ENCODE measurements at places on chromosomes 4 and X.

- DNase-seq: no peak
These were observed 12.4 kb downstream of the CLCN4 start for GRCh38 chrX:10169175-10169574.

GRCh38 chrX:123311486-123311885, 127.4 kb downstream of the GRIA3 start:
- no peak for DNase-seq

DNA sequence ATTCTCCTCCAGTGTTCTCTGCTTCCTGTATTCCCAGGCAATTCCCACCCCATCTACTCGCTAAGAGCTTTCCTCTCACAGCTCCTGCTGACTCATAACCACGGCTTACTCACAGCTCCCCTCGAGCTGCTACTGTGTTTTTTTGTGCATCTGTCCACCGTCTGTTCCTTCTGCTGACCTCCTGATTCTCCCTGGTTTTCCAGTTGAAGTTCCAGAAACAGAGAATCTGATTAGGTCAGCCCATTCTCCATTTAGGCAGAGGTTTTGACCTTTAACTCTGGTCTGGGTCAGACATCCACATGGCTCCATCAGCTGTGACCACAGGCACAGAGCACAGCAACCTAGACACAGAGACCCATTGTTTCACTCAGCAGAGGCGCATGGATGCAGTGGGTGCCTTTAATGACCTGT, 5.5 kb upstream of the SMIM20 start:
- no peak for DNase-seq

DNA sequence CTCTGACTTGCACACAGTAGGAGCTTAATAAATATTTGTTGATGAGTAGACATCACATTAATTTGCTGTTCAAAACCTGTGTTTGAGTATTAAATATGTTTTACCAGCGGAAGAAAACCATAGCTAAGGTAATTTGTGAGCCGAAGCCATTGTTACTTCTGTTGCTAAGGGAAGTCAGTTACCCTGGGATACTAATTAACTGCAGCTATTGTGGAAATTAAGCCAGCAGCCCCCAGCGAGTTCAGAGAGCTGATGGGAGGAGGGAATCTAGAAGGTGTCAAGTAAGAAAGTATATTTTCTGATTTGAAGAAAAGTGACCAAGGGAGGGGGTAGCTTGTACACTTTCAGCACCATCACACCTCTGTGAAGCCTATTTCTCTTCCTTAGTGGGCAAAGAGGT, 76.7 kb upstream of the IGSF1 start:
- no peak for DNase-seq

DNA sequence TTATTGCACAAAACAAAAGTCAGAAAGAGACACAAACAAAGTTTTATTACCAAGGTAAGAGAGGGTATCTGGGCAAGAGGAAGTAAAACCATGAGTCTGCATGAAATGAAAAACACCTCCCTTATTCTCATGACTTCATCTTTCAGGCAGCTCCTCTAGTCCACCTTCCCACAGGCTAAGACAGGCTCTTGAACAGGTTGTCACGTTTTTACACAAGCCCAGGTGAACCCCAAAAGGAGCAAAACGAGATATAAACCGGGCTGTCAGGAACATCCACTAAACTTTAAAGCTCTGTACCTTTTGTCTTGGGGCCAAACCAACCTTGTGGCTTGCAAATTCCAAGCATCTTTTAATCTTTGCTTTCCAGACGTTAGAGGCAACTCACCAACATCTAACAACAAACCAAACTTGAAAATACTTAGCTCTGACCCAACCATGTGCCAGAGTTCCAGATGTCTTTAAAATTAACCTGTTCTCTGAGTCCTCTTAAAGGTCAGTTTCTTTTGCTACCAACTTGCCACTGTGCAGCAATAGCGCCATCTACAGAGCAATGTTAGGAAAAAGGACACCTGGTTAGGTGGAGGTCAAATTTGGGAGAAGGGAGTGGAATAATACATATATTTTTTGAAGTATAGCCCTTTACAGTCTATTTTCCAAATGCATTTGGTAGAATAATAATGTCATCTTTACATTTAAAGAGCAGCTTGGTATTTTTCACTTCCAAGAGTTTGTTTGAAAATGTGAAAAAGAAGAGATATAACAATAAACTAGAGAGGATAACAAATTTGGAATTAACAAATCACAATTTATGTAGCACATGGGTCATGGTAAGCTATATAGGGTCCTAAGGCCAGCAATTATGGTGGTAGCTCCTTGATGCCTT, 73.1 kb downstream of the QRFPR start:
- DNase-seq: peak; percentile 40

DNA sequence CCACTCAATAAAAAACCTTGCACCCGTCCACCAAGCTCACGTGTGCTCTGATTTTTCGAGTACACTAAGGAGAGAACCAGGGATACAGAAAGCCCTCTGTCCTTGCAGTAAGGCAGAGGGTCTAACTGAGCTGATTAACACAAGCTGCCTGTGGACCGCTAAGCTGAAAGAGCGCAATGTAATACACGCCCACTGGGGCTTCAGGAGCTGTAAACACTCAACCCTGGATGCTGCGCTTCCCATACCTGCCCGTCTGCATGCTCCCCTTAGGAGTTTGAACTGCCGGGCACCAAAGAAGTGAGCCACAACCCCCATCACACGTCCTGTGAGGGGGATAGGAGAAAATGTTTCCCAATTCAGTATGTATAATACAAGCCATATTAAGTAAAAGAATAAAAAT, 664.8 kb downstream of the PCDH18 start:
- no peak for DNase-seq

DNA sequence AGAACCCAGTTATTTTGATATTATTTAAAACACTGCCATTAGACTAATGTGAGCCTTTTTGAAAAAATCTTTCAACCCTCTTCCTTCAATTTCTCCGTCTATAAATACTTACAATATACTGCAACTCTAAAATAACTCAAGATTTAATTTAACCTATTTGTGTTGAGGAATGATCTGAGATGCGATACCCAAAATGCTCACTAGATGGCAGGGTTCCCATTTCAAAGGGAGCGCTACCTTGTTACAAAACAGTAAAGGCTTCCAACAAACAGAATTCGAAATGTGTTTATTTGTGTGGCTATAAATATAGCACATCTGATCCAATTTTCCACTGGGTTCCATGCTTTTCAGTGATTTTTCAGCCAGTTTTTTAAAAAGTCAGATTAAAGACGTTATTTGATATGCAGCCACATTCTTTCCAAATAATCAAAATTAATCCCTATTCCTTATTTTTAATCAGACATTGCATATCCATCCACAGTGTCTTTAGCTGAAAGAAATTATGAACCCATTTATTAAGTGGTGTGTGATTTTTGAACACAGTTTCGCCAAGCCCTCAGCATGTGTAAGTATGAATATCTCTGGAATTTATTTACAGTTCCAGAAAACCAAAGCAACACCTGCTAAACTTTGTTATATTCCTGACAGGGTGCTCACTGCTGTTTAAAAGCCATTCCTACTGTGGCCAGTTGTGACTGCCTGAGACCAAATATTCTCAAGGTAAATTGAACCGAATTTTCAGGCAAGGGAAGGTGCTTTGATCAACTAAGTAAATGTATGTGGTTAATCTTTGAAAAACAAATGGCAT, 668.0 kb upstream of the LCORL start:
- DNase-seq: peak; percentile 12

DNA sequence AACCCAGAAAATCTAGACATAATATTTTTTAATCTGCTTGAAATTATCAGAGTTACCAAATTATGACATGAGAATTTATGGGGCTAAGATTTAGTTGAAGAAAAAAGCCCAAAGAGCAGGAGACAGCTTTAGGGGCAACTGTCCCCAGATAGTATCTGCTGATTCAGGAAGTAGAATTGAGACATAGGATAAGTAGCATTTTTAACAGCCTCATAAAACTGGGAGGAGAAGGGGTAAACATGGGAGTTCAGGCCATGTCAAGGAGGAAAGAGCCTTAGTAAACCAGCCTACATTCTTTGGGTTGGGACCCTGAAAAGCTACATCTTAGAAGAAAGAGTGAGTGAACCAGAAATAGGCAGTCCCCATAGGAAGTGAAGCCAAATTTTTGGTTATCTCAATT, 9.7 kb upstream of the RAB28 start:
- no peak for DNase-seq

DNA sequence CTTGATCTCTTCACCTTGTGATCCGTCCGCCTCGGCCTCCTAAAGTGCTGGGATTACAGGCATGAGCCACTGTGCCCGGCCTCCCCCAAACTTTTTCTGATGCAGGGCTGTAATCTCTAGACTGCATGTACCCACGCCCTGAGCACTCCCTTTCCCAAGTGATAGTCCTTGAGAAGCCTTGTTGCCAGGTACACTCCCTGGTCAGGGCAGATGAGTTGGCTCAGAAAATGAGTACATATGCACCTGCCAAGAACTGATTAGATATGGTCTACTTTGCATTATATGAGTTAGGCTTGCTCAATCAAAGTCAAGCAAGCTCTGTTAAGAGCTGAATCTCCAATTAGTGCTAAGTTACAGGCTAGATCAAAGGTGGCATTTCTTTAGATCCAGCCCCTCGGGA, 20.3 kb downstream of the APOO start:
- no peak for DNase-seq

GRCh38 chr4:53039741-53040458, 177.8 kb downstream of the RASL11B start:
- no peak for DNase-seq

GRCh38 chr4:172040766-172041165, 227.6 kb downstream of the GALNTL6 start:
- DNase-seq: no peak

DNA sequence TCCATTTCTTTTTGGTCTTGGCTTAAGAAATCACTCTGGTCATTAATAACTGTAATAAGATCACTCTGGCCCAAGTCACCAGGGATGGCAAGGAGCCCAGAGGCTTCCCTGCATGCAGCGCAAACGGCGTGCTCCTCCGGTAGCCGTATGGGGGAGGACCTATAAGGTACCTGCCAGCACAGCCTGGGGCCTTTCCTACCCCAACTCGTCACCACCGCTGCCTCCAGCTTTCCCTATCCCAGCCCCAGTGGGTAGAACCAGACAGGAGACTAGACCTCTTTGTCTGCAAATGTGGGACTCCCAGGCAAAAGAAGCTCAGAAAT, 25.9 kb downstream of the HAND2 start:
- DNase-seq: no peak

GRCh38 chr4:169840554-169840953, 82.8 kb upstream of the HPF1 start:
- no peak for DNase-seq

- DNase-seq: no peak
These were observed 36.9 kb downstream of the MORC4 start for GRCh38 chrX:106963111-106963510.

- no peak for DNase-seq
These were observed 31.2 kb downstream of the LRBA start for GRCh38 chr4:150983851-150984250.

DNA sequence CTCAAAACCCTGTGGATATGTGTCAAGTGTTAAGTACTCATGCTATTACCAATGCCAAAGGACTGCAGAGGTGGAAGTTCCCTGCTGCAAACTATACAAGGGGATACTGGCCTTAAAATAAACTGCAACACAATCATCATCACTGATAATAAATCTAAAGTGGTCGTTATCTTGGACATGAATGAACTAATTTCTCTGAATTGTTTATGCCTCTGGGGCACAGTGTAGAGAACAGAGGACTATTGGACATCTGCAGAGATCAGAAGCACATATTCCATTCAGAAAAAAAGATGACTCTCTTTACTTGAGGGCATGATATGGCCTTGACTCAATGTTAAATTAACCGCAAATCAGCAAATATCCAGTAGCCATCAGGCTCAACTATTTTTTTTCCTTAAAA, 542.6 kb upstream of the IGFBP7 start:
- no peak for DNase-seq

- DNase-seq: no peak
These were observed 43.2 kb downstream of the SLC9A6 start for GRCh38 chrX:136028383-136028984.

- DNase-seq: no peak
These were observed 551.2 kb upstream of the PABPC5 start for GRCh38 chrX:90883479-90883878.

DNA sequence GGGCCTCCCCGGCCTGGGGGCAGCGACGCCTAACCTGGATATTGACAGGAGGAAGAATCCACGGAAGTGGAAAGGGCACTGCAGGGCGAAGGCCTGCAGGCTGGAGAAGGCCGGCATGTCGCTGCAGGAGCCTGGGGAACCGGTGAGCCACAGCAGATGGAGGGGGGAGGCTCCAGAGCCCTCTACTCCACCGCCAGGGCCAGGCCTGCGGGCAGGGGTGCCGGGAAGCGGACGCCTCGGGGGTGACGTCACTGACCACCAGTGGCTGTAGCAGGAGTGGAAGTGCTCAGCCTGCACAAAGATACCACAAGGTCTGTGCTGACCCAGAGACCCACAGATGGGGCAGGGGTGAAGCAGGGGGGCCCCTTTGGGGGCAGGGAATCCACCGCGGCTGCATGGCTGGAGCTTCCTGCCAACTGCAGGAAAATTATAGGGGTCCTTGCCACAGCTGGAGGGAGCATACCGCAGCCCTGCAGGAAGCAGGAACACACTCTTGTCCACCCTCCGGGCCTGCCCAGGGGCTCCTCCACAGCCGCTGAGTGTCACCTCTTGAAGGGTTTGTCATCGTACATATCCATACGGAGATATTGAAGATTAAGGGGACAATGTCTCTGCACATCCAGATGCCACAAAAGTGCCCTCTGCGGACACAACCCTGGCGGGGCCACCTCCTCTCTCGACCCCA, 7.6 kb upstream of the HTRA3 start:
- no peak for DNase-seq

DNA sequence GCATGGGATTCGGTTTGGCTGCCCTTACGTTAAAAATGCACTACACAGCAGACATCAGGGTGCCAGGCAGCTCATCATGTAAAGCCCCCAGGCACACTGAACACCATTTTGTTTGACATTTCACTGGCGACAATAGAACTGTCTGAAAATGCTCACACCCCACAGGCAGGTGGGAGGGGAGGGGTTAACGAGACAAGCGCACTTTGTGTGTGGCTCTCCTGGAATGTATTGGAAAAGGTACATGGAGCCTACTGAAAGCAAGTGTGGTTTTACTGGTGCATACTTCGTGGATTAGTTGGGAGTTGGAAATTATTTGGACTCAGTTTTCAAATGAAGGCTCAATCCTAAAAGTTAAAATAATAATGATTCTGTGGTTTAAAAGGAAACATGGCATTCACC, 31.6 kb upstream of the PPARGC1A start:
- no peak for DNase-seq

- DNase-seq: no peak
These were observed 206.5 kb upstream of the ANXA10 start for GRCh38 chr4:167885872-167886271.

- no peak for DNase-seq
These were observed 76.8 kb downstream of the LNX1 start for GRCh38 chr4:53514509-53514908.

DNA sequence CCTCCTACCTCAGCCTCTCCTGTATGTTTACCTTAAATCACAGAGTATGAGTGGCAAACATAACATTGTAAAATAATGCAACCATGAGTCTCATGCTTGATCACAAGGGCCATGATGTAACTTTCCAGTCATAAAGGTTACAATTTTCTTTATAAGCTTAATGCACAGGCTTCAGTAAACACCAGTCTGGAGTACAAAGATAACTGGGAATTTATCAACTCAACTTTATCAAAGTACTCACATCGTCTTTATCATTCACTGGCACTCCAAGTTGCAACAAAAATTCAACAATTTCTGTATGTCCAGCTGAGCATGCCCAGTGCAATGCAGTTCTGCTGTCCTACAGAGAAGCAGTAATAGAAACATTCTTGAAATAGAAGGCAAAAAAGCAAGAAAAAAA, 2.8 kb downstream of the PSMD10 start:
- no peak for DNase-seq

GRCh38 chr4:110046588-110047049, 133.9 kb downstream of the EGF start:
- no peak for DNase-seq

Measured in activated naive CD4-positive, alpha-beta T cell treated with anti-CD3 and anti-CD28 coated beads, Interleukin-2, amount 50 U/mL, for 16 hours (primary cell).